Fibroblast of upper back skin (primary cell): ENCODE measurements at places on chromosomes 6 and 20.

GRCh38 chr20:634148-634925 lies 18.7 kb downstream of the SRXN1 start:
- DNase-seq = no peak

DNA sequence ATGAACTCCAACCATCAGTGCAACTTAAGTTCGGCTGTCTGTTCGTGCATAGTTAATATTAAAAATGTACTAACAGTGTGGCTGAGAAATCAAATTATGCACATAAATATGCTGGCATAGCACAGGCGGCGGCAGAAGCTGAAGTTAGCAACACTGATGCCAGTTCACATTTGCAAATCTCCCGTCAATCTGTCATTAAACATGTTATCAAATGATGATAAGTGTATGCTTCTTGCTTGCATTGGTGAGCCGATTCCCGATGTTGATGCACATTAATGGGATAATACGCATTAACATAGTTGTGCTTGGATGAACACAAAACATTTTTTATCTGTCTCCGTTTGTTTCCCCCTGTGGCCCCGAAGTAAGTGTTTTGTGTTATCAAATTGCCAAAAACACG lies 309.4 kb downstream of the ZNF217 start:
- no peak for DNase-seq

- DNase-seq = no peak
These were observed 697.1 kb downstream of the DOK5 start for GRCh38 chr20:55172310-55173002.

GRCh38 chr6:160238761-160239751 lies 19.6 kb downstream of the SLC22A2 start:
- no peak for DNase-seq

- DNase-seq = no peak
These were observed 46.3 kb downstream of the SHLD1 start for GRCh38 chr20:5796331-5797040.

DNA sequence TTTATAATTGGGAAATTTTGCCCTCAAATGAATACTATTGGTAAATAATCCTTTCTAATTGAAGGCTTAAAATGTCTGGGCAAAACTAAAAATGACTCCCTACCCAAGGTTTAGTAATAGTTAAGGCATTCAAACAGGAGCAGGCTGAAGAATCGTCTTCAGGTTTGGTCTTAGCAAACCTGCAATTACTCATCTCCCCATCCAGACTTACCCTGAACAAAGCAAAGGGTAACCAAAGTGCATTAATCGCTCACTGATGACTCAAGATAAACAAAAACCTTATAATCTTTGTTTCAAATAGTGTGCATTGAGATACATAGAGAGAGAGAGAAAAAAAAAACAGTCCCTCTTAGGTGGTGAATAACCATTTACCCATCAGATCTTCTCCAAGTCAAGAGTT lies 225.5 kb downstream of the BMP2 start:
- peak; percentile 25 for DNase-seq

GRCh38 chr20:46357030-46357514 lies 48.8 kb upstream of the CDH22 start:
- no peak for DNase-seq
